ENCODE measurements at places on chromosomes 2 and 18. TPM values are rescaled to one million over a fixed set of nuclear protein-coding genes. Genes with fewer than 3 reads are reported as not detected.

DNA sequence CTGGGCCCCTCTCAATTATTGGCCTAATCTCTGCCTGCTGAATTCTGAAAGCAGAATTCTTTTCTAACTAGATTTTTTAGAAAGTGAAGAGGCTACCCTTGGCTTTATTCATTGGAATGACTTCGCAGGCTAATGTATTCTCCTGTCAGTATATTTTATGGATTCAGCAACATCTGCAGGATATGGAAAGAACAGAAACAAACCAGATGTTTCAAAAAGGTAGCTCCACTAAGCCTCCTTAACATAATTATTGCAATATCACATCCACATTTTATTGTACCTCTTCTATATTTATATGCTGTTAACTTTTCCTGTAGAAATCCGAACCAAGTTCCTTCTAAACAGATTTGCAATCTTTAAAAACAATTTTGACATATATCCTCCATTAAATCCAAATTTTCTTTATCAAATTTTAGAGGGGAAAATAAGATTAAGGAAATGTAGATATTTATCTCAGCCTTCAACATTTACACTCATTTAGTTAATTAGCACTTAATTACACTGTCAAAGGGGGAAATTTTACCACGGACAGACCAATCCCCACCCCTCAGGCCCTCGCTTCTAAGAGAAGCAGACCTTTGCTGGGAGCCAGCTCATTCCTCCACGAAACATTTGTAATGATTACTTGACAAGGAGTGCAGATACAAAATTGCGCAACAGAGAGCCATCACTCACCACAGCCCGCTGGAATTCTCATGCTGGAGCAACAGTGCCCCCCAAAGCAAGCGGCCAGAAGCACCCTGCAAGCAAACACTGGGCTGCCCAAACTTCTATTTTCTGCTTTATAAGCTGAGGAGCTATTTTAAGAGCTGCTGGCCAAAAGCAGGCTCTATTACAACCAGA is 253.4 kb downstream of the ETAA1 start:
- no peaks in the 10 kb centered on the region for H3K27me3 ChIP-seq
- H3K36me3 ChIP-seq: no peaks in the 10 kb centered on the region
- DNase-seq: peak; percentile 63

DNA sequence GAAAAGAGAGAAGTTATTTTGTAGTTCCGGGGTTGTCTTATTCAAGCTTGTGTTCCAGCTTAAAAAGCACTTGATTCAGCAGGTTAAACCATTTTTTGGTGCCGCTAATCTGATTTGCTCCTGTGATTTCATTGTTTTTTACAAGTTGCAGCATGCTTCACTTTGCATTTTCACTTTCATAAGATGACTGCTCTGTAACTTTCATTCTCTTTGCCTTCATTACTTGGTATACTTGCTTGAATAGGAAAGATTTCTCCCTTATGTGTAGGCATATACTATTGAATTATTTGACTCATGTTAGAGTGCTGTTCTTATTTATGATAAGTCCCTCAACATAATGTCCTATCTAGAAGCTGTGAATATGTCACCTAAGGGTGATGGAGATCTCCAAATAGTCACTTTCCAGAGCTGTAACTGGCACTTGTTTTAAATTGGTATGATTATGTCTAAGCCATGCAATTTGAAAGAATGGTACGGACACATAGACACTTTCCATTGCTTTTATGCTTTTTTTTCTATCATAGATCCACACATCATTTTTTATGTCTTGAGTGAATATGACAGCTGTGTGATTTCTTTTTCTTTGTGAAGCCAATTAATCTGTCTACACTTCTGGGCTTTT is 254.5 kb downstream of the DSEL start:
- no peaks in the 10 kb centered on the region for H3K27me3 ChIP-seq
- no peak overlapping the region for H3K27ac ChIP-seq
- peaks cover 10% of the 10 kb centered on the region for H3K4me1 ChIP-seq

GRCh38 chr2:143429932-143430679 is 300.9 kb downstream of the ARHGAP15 start:
- no peaks in the 10 kb centered on the region for H3K36me3 ChIP-seq
- no peaks in the 10 kb centered on the region for H3K4me1 ChIP-seq
- no peaks in the 10 kb centered on the region for H3K27me3 ChIP-seq

- H3K4me3 ChIP-seq: no peak overlapping the region
- no peak overlapping the region for H3K27ac ChIP-seq
- no peaks in the 10 kb centered on the region for H3K36me3 ChIP-seq
- no peak for DNase-seq
Observed at GRCh38 chr2:74779265-74779558, 54.7 kb upstream of the HK2 start.

DNA sequence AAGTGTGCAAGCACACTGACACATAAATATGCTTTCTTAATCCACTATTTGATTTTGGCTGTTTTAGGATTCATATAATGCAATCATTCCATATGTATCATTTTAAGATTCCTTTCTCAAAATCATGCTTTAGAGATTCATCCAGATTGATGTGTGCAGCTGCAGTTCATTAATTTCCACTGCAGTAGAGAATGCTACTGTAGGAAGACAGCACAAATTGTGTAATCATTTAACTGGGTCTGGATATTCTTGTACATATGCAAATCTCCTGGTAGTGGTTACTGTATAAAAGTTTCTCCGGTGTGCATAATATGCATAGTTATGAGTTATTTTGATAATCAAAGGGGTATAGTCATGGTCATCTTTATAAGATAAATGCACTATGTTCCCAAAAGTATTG is 502.5 kb upstream of the ACVR2A start:
- H3K4me3 ChIP-seq: no peak overlapping the region
- no peaks in the 10 kb centered on the region for H3K36me3 ChIP-seq
- H3K27me3 ChIP-seq: no peaks in the 10 kb centered on the region
- DNase-seq: no peak
- H3K27ac ChIP-seq: no peak overlapping the region
- H3K4me1 ChIP-seq: no peaks in the 10 kb centered on the region

GRCh38 chr2:200873560-200873959 is 9.1 kb upstream of the CLK1 start:
- no peaks in the 10 kb centered on the region for H3K4me1 ChIP-seq
- H3K4me3 ChIP-seq: no peak overlapping the region
- H3K36me3 ChIP-seq: peaks cover 80% of the 10 kb centered on the region
- no peak overlapping the region for H3K27ac ChIP-seq
- H3K27me3 ChIP-seq: no peaks in the 10 kb centered on the region

DNA sequence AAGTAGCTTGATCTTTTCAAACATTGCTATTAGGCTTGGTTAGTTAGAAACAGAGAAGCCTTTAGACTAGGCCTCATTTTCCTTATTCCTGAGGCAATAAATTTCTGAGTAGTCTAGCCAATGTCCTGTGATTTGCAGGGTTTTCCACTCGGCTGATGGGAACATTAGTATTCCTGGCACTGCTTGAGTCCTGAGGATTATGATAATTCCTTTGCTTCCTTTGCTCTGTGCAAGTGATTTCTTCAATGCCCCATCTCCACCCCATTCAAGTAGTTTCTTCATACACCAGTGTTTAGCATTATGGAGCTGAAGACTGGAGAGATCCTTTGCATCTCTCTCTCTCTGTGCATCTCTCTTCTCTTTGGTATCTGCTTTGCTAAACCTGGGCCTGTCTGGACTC is 14.3 kb upstream of the SLC4A10 start:
- no peaks in the 10 kb centered on the region for H3K4me1 ChIP-seq
- H3K27ac ChIP-seq: no peak overlapping the region
- no peaks in the 10 kb centered on the region for H3K36me3 ChIP-seq

KLHL30 gene
- 0.71 TPM for total RNA-seq

M1AP gene
- 1.8 TPM for total RNA-seq

UGT1A3 gene
- not detected for total RNA-seq
